ENCODE measurements at places on chromosomes 2 and 18.

DNA sequence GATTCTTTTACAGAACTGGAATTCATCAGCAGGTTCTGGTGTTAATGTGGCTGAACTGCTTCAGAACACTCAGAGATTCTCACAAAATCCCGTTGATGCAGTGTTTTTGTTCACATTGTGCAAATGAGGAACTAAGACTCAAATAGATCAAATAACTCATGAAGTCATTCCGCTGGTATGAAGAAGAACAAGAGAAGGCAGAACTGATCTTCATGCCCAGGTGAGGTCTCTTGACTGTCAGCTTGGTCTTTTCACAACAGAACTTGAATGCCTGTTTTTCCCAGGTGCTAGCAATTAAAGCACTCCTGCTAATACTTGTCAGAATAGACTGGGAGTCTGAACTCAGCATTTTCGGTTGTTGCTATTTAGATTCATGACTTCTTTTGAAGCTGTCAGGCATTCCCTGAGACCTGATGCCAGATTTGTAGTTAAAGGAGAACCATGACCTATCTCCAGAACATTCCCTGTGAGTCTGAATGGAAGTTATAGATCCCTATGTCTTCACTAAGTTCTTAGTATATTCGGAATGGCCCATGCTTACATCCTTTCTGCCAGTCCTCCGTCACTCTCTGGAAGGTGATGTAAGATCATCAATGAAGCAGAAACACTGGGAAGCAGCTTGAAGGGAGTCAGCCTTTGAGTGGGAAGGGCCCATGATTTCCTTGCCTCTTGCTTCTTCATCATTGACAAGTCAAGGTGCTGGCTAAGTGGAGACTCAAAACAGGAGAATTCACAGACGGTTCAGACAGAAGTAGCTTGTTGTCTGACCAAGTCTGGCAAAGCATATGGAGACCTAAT lies 155.7 kb downstream of the MTCL1 start:
- DNase-seq = no peak

GRCh38 chr2:238159071-238159539 lies 335 bp downstream of the ERFE start:
- DNase-seq = peak; percentile 44

- DNase-seq = peak; percentile 32
These were observed 298.8 kb downstream of the ZNF407 start for GRCh38 chr18:74896390-74896991.

DNA sequence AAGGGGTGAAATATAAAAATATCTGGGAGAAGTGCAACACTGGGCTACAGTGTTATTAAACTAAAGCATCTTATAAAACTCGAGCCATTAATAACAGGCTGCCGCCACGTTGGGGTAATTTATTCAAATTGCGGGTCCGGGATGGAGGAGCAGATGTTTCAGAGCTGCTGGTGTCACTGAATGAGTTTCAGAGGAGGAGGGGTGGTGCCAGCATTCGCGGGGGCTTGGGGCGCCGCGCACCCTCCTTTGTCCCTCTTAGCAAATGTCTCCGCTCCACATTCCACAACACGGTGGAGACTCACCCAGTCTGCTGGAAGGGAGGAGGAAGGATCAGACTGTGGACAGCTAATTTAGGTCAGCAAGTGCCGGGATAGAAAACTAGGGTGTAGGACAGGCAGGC lies 260.5 kb downstream of the CELF4 start:
- DNase-seq = no peak

- no peak for DNase-seq
These were observed 261.6 kb downstream of the ASXL3 start for GRCh38 chr18:33839452-33840211.

- no peak for DNase-seq
These were observed 826.8 kb downstream of the TRIB2 start for GRCh38 chr2:13543550-13543949.

DNA sequence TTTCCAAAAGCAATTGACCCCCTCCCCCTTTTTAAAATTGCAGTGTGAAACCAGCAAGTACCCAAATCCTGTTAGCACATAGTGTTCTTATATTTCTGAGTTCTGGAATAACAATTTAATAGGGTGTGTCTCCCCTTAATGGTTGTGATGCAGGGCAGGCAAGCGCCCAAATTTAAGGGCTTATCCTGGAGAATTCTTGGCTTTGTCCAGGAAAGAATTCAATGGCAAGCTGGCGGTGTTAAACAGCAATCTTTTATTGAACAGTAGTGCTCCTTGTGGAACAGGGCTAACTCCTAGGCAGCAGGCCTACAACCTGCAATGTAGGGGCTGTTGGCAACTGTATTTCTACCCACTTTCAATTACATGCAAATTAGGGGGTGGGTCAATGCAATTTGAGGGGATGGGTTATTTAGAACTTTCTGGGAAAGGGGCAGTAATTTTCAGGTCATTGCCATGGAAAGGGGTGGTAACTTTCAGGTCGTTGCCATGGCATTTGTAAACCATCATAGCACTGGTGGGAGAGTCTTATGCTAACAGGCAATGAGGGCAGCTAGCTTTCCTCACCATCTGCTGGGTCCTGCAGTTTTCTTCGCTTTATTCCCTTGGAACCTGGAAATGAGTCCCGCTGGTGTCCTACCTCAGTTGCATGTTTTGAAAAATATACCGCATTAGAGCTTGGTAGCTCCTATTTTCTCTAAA lies 149.0 kb upstream of the KCTD1 start:
- DNase-seq = no peak

DNA sequence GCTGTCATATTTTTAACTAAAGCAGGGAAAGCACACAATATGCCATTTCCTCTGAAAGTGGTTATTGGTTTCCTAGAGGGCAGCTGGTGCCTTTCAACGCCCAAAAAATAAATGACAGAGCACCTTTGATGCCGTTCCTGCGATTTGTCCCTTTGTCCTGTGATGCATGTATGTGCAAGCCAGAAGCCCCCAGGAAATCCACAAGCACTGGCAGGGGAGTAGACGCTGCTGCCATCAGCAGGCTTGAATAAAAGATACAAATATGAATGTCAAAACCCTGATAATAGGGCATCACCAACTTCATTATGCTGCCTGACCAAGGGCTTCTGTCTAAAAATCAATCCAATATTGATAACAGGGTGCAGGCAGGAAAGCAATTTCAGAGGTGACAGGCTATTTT lies 246.1 kb downstream of the FBXO15 start:
- no peak for DNase-seq

DNA sequence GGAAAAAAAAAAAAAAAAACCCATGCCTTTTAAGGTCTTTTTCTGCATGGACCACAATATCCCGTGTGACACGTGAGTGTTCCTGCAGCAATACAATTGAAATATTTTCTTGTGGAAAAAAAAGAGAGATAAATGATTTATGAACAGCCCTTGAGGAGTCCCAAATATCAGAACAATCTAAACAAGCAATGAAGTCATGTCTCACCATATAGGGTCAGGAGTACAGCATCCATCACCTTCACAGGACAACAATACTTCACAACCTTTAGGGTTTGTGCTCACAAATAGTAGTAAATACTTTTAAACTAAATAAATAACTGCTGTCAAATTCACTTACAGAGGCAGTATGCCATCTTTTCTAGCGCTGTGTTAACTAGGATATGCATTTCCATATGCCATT lies 87.9 kb downstream of the ZEB2 start:
- no peak for DNase-seq

DNA sequence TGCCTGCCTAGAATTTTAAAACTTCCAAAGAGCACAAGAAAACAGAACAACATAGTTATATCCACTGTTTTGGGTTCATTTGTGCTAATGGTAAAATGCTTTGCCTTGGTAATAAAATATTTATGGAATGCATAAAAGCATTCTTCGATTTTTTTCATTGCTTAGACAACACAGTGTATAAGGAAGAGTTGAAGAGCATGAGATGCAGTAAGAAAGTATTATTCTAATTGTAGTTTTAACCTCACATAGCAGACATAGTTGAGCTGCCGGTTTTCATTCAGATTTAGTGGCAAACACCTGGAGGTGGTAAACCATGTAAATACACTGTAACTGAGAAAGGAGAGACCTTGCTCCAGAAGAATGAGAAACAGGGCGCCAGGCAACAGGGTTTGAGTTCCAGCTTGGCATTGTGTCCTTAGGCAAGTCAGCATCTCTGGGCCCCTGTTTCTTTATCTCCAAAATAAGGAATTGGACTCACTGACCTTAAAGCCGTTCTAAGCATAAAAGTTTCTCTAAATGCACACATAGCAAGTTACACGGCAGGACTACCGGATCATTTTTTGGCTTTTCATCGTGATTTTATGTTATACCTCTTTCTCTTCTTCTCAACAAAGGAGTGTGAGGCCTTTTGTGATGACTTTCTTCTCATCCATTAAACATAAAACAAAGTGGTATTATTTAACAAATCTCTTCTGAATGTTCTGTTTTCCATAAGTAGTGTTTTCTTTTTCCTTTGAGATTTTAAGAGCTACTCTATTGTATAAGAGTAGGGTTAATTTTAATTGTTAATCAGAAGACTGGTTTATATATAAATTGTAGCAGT lies 7.9 kb downstream of the UGP2 start:
- DNase-seq = no peak

GRCh38 chr2:150909090-150909489 lies 352.6 kb downstream of the RBM43 start:
- no peak for DNase-seq

- peak; percentile 89 for DNase-seq
These were observed 61.6 kb downstream of the ST3GAL5 start for GRCh38 chr2:85826990-85827878.

DNA sequence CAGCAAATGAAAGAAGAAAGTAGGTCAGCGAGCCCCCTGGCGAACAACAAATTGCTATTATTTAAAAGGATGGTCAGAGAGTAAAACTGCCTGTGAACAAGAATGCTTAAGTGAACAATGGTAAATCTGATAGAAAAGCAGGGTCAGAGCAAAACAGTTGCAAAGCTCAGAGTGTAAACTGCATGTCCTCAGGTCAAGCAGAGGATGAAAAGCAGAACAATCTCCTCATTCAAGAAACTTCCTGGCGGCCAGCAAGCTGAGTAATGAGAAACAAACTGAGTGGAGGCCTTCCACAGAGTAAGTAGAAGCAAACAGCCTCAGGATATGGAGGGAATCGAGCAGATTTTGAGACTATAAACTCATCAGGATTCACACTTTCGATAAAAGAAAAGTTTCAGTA lies 117.9 kb downstream of the PPP1R1C start:
- no peak for DNase-seq

- no peak for DNase-seq
These were observed 316.5 kb downstream of the CCDC178 start for GRCh38 chr18:33123862-33124518.

GRCh38 chr2:219497495-219498279 lies 1.0 kb upstream of the GMPPA start:
- DNase-seq = peak; percentile 63

- DNase-seq = no peak
These were observed 21.2 kb upstream of the ALPI start for GRCh38 chr2:232434563-232435374.

DNA sequence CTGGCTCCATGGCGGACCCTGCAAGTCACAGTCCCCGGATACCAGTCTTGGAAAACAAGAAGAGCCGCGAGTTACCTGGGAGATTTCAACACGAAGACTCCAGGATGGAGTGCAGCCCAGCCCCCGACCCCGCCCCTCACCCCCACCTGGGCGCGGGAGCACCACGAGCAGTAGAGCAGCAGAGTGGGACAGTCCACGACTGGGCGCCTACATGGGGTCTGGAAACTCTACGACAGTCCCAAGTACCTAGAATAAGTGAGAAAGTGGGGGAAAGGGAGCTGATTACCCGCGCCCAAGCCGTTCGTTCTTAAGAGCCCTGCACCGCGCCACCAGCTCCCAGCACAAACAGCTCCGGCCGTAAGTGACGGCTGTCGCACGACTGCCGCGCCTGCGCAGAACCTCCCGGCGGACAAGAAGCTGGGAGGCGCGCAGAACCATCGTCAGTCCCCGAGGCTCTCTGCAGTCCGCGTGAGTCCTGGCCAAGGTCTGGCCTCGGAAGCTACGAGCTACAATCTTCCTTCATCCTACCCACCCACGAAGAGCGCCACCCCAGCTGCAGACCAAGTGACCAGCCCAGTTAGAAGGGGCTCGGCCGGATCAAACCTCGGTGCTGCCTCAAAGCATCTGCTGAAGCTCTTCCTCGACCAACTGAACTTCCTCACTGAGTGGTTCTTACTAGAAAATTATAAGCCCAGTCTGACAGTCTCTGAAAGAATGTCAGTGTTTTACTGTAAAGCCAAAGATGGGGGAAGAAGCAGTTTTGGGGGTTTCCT lies at the start of gene DPY30:
Gene DPY30 (minus strand): TSS at position 359 of the 773 bp plus-strand sequence. CDS start 349 bp downstream, at position 10.
- DNase-seq = peak; percentile 92
